ENCODE measurements at places on chromosomes 1 and 21.

- DNase-seq, result no peak
Observed at GRCh38 chr21:33135925-33136324, 66.0 kb downstream of the OLIG1 start.

DNA sequence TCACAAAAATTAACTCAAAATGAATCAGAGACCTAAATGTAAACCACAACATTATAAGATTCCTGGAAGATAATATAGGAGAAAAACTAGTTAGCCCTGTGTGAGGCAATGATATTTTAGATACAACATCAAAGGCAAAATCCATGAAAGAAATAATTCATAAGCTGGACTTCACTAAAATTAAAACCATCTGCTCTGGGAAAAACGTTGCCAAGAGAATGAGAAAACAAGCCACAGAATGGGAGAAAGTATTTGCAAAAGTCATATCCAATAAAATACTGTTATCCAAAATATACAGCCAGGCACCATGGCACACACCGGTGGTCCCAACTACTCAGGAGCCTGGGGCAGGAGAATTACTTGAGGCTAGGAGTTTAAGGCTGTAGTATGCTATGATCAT lies 70.3 kb downstream of the SYF2 start:
- no peak for DNase-seq

- no peak for DNase-seq
Observed at GRCh38 chr1:174928541-174928940, 71.2 kb upstream of the CACYBP start.

- no peak for DNase-seq
Observed at GRCh38 chr21:21324297-21324696, 326.1 kb downstream of the NCAM2 start.

- DNase-seq, result no peak
Observed at GRCh38 chr21:20802631-20803260, 195.5 kb upstream of the NCAM2 start.

GRCh38 chr1:60878323-60878722 lies 204.0 kb upstream of the NFIA start:
- no peak for DNase-seq

DNA sequence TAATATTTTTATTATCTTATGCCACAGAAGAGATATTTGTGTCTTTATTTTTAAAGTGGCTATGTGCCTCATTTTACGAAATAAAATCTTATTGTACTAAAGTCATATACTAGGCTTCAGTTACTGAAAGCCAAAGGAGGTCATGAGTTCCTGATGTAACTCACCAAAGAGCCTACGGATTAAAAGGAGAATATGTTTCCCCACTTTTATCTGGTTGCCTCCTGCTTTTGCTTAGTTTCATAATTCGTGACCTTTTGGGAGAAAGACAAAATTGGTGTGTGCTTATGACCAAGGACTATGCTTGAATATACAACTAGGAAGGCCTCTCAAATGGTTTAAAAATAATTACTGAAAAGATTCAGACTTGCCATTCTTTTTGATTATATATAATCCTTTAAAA lies 18.2 kb upstream of the AHCTF1 start:
- no peak for DNase-seq

- no peak for DNase-seq
Observed at GRCh38 chr21:45580181-45580575, 37.9 kb upstream of the SLC19A1 start.

DNA sequence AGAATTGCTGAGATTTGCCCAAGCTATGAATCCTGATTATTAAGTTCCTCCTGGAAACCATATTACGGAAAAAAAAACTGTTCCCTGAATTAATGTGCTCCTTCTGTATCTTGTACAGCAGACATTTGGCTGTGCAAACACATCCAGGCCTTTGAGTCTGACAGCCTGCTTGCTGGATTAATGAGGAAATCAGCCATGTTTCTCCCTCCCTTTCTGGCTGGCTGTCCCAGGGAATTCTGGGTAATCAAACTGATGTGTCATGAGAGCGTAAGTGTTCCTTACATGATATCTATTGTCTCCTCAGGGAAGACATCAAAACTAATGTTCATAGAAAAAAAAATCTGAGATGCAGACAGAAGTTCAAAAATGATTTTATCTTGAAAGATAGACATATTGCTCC lies 18.8 kb downstream of the PGBD5 start:
- no peak for DNase-seq

GRCh38 chr1:217012659-217013058 lies 289.4 kb upstream of the ESRRG start:
- DNase-seq, result no peak

- no peak for DNase-seq
Observed at GRCh38 chr21:31872452-31873274, at the start of gene HUNK. TSS of gene HUNK (plus strand) at chr21:31873020. CDS start at chr21:31873675, 655 bp downstream.

DNA sequence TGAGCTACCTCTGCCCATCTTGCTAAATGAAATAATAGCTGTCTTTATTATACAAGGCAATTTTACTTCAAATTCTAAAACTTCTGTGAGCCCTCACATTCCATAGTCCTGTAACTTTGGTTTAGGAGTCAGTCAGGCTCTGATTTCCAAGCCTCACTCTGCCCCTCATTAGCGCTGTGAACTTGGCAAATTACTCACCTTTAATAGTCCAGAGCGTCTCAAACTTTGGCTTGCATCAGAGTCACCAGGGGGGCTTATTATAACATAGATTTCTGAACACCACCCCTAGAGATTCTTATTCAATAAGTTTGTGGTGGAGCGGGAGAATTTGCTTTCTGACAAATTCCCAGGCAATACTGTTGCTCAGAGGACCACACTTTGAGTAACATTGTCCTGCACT lies 126.2 kb upstream of the FGGY start:
- DNase-seq, result no peak

- DNase-seq, result no peak
Observed at GRCh38 chr1:200733907-200734306, 4.8 kb upstream of the CAMSAP2 start.

DNA sequence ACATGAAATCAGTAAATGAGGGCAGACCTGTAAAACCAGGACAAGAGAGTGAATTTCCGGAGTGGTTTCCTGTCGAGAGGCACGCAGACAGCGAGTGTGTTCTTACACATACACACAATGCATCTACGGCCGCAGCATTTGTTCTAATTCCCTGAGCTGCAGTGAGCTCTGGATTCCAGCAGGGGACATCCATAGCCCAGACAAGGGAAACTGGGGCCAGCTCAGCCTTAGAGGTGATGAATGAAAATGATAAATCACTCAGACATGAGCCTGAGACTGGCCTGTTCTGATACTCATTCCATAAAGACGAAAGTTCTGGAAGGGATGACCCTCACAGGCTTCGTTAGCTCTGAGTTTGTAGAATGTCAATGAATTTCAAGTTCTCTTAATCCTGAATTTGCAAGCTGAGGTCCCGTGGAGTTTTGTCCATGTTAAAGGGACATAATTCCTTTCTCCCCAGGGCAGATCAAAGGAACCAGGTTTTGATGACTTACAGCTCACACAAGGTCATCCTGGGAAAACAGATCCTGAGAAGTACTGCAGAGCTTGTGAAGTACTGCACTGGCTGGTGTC lies 207.9 kb upstream of the C1orf87 start:
- DNase-seq, result peak; percentile 43

GRCh38 chr1:222114536-222115156 lies 372.8 kb upstream of the DUSP10 start:
- DNase-seq, result no peak

DNA sequence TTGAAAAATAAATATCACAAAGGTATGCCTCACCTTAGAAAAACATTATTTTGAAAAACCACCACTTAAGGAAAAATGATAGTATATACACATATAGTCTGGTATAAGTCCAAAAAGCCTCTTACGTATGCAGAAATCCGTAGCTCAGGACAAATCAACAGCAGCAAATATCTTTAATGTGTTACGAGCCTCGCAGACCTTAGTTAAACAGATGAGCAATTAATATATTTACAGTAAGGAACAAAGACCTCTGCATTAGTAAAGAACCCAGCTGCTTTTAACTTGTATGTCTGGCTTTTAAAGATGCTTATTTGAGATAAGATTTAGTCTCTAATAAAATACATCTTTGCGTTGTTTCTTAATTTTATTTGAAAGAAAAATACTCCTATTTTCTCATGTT lies 79.9 kb upstream of the CHRM3 start:
- no peak for DNase-seq

DNA sequence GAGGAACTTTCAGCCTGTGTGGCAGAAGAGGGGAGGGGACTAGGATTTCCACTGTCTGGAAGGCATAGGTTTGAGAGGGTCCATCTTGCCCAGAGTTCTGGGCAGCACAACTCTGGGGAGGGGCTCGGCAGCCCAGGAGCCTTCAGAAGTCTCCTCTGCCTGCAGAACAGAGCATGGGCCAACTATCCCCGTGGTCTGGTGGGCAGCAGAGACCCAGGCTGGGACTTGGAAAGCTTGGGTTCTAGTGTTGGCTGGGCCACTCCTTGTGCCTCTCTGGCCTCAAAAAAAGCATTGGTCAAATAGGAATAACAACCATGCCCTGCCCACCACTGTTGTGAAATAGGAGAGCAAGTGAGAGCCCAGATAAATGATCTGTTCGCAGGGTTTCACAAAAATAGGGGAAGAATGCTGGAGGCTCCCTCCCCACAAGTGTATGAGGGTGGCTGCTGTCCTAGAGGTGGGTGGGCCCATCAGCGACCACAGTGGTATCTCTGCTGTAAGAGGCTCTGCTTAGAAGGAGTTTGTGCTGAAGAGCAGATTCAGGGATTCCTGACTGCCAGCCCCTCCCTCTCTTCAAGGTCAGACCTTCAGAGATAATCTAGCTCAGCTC lies 8.9 kb downstream of the EPHA10 start:
- DNase-seq, result no peak

DNA sequence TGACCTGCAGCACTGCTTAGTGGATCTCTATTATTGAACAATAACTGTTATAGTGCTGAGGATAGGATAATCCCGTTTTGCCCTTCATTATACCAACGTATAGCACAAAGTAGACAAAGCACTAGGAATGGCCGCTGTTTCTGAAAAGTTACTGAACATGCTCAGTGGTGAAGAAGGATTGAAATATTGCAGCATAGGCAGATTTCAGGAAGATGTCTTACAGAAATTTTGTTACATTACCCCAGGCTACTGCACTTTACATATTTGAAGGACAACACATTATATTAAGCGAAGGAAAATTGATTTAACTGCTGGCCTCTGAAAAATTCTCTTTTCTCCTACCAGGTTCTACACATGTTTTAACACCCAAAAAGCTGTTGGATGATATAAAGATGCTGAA lies 48.5 kb downstream of the AKNAD1 start:
- DNase-seq, result no peak
